NCI-H345 (cell line): ENCODE measurements at places on chromosomes 4 and X.
A peak's percentile ranks its signal among the peaks of the same experiment; 100 is the strongest.

GRCh38 chrX:113699939-113700338 lies 859.3 kb upstream of the AMOT start:
- no peak for DNase-seq

DNA sequence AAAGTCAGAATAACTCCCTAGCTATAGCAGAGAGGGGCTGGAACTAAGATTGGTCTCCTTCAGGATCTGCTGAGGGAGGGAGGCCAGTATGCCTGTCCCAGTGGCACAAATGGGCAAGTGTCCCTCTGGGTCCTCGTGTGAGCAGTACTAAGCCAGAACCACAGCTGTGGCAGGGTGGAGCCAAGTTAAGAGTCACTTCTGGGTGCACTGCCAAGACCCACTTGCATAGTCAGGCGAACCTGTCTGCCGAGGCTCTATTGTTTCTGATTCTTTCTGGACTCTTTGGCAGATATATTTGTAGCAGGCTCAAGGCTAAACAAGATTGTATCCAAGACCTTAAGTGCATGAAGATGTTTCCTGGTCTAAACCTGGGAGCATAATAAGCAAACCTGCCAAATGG lies 1123.7 kb upstream of the POU3F4 start:
- DNase-seq, result no peak

DNA sequence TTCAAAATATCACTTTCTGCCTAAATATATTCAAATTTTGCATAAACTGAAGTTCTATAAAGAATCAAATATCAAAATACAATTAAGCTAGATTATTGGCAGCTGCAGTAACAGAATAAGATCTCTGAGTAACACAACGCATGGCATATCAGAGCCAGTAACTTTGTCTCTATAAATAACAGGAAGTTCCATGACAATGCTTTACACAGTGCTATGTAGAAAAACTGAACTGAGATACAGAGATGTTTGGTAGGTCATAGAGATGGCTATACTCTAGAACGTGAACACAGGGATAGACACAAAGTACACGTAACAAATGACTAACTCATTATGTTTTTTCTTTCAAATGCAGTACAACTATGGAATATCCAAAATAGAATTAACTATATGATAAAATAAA lies 18.2 kb downstream of the UBE2D3 start:
- DNase-seq, result no peak

GRCh38 chr4:109691411-109691920 lies 11.8 kb downstream of the CASP6 start:
- DNase-seq, result no peak

DNA sequence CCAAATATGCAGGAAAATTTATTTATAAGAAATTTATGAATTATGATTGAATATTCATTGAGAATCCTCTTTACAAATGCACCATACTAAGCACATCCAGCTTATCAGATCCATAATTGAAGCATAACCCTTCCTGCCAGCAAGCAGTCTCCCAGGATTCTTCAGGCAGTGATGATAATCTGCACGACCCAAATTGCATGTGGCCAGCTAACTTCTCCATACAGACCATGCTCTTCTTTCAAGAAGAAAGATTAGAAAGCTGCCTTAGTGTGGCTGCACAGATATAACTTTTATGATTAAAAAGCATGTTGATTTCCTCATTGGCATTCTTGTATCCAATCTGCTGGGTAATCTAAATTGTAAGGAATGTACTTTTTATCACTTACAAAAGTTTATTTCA lies 3.3 kb upstream of the CBR4 start:
- DNase-seq, result no peak

DNA sequence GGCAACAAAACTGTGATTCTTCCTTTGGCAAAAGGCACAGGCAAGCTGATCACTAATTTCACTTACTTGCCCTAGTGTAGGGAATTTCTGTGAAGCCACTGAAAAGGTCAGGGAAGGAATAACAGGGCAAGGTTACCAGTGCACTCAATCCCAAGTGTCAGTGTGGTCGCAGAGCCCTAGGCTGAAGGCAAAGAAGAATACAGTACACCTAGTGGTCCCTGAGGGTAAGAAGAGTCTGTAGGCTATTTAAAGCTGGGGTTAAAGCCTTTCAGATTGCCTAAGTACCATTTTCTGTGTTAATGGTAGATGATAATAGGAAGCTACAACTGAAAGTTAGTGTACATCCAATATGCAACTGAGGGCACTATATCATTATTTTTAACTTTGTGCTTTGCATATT lies 173.6 kb upstream of the NRK start:
- no peak for DNase-seq

GRCh38 chr4:163473576-163473975 lies at the start of gene TKTL2:
TSS of gene TKTL2 (minus strand) at chr4:163473754. CDS start at chr4:163473734, 20 bp downstream.
- DNase-seq, result no peak

DNA sequence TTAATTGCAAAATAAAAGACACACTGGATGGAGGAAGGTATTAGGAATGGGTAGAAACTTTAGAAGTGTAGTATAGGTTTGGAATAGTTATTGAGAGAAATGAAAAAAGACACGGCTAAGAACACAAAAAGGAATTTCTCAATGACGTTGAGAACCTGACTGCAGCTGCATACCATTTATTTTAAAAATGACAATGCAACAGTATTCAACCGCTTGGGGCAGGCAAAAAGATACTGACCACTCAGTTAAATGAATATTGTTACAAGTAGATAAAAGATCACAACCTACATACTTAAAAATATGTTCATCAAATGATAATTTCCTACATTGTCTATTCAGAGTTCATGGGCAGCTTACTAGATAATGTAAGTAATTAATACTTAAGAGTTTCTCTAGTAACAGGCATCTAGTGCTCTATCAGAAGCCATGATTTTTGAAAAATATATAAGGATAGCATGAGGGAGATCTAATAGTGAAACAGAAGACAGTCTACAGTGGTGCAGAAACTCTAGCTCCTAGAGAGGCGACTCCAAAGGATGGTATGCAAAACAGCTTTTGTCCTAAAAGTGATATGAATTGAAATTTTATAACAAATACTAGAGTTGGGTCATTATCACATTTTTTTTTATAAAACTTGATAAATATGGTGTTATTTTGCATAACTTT lies 216.2 kb upstream of the VEGFC start:
- DNase-seq, result no peak

DNA sequence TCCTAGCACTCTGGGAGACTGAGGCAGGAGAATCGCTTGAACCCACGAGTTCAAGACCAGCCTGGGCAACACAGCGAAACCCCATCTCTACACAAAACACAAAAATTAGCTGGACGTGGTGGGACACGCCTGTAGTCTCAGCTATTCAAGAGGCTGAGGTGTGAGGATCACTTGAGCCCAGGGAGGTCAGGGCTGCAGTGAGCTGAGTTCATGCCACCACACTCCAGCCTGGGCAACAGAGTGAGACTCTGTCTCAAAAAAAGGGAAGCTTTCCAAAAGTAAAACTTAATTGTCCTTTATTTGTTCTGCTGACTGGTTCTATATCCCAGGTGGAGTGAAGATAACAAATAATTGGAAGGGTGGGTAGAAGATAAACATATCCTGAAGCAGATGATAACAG lies 45.6 kb downstream of the ABCG2 start:
- no peak for DNase-seq

GRCh38 chr4:164765833-164766232 lies 11.9 kb downstream of the SMIM31 start:
- DNase-seq, result no peak

GRCh38 chrX:17529151-17529745 lies 154.2 kb downstream of the NHS start:
- no peak for DNase-seq

GRCh38 chr4:165384598-165384997 lies 5.8 kb downstream of the CPE start:
- peak; percentile 76 for DNase-seq

- no peak for DNase-seq
Observed at GRCh38 chr4:185344743-185345538, 50.8 kb downstream of the LRP2BP start.

- DNase-seq, result no peak
Observed at GRCh38 chr4:26856906-26857277, 3.7 kb upstream of the STIM2 start.

DNA sequence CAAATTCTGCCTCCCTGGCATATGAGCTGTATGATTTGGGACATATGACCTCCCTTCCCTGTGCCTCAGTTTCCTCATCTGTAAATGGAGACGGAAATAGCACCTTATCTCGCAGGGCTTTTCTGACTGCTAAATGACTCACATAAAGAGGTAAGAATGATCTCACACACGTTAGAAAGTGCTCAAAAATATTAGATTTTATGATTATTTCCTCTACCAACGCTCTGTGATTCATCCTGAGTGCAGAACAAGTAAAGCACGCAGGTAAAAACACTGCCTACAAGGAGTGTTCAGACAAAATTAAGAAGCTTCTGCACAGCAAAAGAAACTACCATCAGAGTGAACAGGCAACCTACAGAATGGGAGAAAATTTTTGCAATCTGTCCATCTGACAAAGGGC lies 21.1 kb downstream of the ACSL1 start:
- no peak for DNase-seq

DNA sequence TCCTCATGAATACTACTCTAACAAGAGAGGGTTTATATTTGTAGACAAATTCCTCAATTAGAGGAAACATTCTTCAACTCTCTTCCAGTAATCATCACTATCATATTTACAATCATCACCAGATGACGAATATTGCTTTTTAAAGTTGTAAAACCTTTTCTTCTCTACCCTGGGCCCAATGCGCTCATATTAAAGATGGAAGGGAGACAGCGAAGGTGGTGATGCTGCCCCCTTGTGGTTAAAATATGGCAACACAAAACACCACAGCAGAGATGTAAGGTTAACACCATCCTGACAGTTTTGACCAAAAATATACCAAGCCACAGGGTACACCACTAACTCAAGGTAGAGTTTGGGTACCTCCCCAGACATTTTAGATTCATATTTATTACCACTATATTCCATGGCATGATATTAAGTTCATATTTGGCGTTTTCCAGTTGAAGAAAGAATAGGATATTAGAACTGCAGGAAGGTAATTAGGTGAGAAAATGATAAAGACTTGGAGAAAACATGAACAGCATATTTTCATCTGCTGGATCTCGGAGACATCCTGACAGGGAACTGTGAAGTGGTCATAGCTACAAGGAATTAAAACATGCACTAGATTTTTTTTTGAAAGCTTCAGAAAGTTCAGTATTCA lies 72.8 kb downstream of the SLC9A7 start:
- peak; percentile 19 for DNase-seq
